ENCODE measurements at places on chromosomes 12 and 14. TPM values are rescaled to one million over a fixed set of nuclear protein-coding genes. Genes with fewer than 3 reads are reported as not detected.

The TESPA1 gene
- 196 TPM for total RNA-seq

The RPL10L gene
- not detected for total RNA-seq

The ADGRD1 gene
- 1.1 TPM for total RNA-seq

The TMEM229B gene
- 32.3 TPM for total RNA-seq

The LBHD2 gene
- total RNA-seq = not detected

The FBXW8 gene
- total RNA-seq = 10.7 TPM

The GLIPR1L1 gene
- not detected for total RNA-seq

The C12orf60 gene
- 1.1 TPM for total RNA-seq

The MAGOHB gene
- 21.4 TPM for total RNA-seq

The OR6C2 gene
- not detected for total RNA-seq

The ASCL1 gene
- total RNA-seq = not detected

The NGB gene
- not detected for total RNA-seq

The ZFHX2 gene
- 0.79 TPM for total RNA-seq

The FAM186B gene
- total RNA-seq = 0.33 TPM

The TIGAR gene
- 6.7 TPM for total RNA-seq

The PTPRO gene
- total RNA-seq = 8.8 TPM

The SLC10A1 gene
- 0.13 TPM for total RNA-seq

The TUNAR gene
- total RNA-seq = not detected

The MSRB3 gene
- 0.22 TPM for total RNA-seq

The OR6C4 gene
- not detected for total RNA-seq

The A2M gene
- not detected for total RNA-seq

The RIN3 gene
- 89.9 TPM for total RNA-seq

The FZD10 gene
- total RNA-seq = not detected

The KCNJ8 gene
- total RNA-seq = not detected

The LRIG3 gene
- total RNA-seq = not detected

Measured in T-cell (primary cell).